Activated T-cell treated with anti-CD3 and anti-CD28 coated beads for 4 hours (primary cell): ENCODE measurements at places on chromosomes 4 and X.
A peak's percentile ranks its signal among the peaks of the same experiment; 100 is the strongest.

- no peak for DNase-seq
Observed at GRCh38 chr4:8050555-8051206, 107.9 kb downstream of the ABLIM2 start.

GRCh38 chrX:17038277-17038676 lies 91.8 kb downstream of the REPS2 start:
- DNase-seq, result no peak

DNA sequence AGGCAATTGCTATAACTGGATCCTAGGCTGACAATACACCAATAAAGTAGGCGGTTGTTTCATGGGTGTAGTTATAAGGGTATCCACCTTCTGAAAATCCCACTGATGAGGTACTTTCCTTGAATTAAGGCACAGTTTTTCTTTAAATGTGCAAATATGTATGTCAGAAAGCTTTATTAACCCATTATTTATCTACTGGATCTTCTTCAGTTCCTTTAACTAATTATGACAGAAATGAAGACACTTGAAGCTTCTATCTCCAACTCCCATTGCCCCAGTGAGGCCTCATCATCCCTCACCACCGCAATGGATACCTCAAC lies 159.6 kb upstream of the KLF3 start:
- no peak for DNase-seq

DNA sequence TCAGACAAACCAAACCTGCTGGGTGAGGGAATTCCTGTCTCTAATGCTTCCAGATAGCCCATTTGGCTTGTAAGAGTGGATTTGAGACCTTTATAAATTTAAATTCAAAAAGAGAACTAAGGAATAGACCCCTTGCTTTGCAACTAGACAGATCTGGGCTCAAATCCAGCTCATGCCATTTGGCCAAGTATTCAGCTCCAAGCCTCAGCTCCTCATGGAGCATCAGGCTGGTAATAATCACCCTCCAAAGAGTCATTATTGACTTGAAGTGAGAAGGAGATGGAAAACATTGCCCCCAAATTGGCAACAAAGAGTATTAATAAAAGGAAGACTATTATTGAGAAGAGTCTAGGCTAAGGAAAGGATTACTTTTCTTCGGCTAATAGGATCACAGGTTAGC lies 134.7 kb downstream of the PDE5A start:
- DNase-seq, result no peak

GRCh38 chr4:14917298-14917633 lies 85.0 kb upstream of the CPEB2 start:
- DNase-seq, result no peak

DNA sequence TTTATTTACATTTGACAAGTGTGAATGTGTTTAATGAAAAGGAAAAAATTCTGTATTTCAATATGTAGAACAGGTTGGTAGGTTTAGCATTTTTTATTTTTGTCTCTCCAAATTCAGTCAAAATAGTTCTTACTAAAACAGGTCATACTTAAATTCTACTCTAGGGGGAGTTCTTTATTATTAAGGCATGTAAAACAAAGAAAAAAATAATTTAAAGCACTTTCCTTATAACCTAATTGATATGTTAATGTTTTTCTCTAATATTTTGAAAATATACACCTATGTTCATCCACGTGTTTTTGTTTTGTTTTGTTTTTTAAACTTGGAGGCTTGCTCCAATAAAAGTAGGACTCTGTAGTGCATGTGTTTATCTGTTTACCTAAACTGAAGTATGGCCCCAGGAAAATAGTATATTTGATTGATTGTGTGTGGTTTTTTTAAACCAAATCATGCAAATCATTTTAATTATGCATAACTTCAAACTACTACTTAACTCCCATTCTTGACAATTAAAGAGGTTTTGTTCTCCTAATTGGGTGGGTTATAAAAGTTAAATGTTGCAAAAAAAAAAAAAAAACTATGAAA lies 562.7 kb downstream of the RPA4 start:
- DNase-seq, result no peak

GRCh38 chr4:99403380-99404184 lies 31.6 kb downstream of the ADH7 start:
- DNase-seq, result no peak

GRCh38 chrX:142249721-142250120 lies 44.6 kb upstream of the MAGEC2 start:
- no peak for DNase-seq

GRCh38 chr4:2831611-2832308 lies 11.9 kb upstream of the ADD1 start:
- DNase-seq, result no peak

DNA sequence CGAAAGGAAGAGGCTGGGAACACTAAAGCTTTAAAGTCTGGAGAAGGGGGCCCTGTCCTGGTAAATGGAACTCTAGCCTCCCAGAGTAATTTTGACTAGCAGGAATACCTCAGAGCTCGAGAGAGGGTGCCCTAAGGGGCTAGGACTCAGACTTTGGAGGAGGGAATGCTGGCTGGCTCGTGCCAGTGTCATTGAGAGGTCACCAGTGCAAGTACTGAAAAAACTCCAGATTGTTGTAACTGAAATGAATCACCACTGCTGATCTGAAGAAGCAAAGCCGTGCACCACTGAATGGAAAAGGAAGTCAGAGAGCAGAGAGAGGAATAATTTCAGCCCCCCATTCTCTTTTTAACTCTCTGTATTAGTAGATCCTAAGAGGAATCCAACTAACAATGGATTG lies 690.2 kb downstream of the FAT4 start:
- no peak for DNase-seq

GRCh38 chrX:88135735-88136134 lies 611.3 kb upstream of the CPXCR1 start:
- DNase-seq, result no peak

DNA sequence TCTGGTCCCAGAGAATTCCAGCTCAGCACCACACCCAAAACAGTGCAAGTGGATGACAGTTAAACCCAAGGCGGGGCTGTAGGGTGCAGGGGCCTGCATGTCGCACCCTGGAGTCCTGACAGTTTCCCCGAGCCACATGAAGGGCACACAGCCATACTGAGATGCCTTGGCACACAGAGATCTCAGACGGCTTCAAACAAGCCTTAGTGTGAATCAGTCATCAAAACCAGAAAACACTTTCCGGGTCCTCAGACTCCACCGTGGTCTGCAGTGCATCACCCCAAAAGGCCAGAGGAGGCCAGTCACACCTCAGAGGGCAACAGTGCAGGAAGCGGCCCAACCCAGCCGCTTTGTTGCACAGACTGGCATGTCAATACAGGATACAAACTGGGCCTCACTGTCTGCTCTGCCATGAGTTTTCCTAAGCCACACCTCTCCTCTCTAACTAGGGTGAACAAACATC lies 64.6 kb upstream of the ENPP6 start:
- no peak for DNase-seq

GRCh38 chrX:102129473-102129872 lies 4.0 kb downstream of the TCEAL2 start:
- no peak for DNase-seq

GRCh38 chr4:35925806-35926205 lies 318.5 kb downstream of the ARAP2 start:
- DNase-seq, result no peak

- peak; percentile 41 for DNase-seq
Observed at GRCh38 chrX:107678957-107679740, 50.8 kb downstream of the PRPS1 start.

- DNase-seq, result no peak
Observed at GRCh38 chrX:39693298-39693697, 404.5 kb downstream of the BCOR start.

DNA sequence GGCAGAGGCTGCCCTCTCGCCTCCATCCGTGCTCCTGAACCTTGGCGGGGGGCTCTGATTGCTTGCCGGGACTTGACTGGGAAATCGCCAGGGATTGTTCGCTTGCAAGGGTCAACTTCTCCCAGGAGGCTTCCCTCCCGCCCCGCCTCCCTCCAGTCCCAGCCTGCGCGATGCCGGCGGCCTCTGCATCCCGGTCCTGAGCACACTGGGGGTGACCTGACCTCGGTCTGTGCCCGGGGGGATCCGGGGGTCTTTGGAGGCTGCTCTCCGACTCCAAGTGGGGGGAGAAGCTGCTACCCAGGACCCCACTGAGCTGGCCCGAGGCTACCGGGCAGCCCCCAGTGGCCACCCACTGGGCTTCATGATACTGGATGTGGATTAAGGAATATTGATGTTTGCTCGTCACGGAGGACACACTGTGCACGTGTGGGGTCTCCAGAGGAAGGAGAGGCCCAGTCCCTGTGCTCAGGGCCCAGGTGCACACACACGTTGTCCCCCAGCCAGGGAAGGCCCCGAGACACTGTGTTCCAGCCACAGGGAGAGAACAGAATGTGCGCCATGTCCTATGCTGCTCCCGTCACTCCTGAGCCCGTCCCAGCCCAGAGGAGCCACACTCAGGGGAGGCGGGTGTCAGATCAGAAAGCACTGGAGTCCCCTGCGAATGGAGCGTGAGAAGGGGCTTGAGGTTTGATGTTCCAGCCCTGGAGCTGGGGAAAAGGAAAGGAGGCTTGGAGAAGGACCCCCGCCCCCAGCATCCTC lies 55.9 kb upstream of the NKX1-1 start:
- no peak for DNase-seq

GRCh38 chrX:95505721-95506120 lies 1178.9 kb upstream of the DIAPH2 start:
- DNase-seq, result no peak

DNA sequence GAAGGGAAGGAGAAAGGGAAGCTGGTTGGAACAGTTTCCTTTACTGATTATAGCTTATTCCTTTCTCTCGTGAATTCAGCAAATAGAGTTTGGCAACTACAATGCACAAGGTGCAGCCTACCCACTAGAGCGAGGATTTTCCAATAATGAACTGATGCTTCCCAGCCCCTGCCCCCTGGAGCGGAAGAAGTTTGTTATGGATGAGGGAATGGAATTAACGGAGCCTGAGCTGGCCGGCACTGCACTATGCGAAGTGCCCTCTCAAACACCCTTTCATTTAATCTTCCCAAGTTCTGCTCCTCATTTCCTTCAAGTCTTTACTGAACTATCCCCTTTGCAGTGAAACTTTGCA lies 42.5 kb upstream of the CBR4 start:
- DNase-seq, result no peak

DNA sequence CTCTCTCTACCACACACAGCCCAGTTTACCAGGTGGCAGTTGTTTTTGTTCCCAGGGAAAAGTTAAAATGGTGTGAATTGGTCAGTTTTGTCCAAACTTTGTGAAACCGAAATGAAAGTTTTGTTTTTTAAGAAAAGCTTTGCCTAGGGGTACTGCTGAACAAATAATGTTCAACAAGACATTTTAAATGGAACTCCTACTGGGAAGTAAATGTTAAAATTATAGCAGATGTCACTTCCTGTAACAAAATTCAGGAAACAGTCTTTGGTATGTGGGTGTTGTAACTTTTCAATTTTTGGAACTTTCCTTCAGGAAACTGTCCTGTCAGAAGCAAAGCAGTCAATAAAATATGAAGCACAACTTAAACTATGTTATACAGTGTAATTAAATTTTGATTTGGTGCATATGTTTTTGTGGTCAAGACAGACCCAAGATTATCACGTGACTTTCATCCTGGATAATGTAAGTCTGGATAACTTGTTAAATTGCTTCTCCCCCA lies 79.5 kb downstream of the AFF1 start:
- DNase-seq, result no peak

DNA sequence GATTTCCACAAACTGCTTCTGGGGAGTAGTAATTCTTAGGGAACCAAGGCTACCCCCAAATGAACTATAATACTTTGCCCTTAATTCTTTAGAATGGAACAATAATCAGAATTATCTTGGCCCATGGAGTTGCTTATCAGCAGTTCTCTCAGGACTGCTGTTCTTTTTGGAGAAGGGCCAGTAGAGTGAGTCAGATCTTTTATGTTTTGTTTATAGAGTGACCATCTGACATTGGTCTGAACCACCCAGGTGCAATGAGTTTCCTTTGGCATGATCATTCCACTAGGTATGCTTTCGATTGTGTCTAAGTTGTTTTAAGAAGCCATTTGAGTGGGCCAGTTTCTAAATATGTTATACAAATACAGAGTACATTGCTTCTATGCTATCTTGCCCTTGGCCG lies 31.8 kb downstream of the PRRG1 start:
- no peak for DNase-seq

DNA sequence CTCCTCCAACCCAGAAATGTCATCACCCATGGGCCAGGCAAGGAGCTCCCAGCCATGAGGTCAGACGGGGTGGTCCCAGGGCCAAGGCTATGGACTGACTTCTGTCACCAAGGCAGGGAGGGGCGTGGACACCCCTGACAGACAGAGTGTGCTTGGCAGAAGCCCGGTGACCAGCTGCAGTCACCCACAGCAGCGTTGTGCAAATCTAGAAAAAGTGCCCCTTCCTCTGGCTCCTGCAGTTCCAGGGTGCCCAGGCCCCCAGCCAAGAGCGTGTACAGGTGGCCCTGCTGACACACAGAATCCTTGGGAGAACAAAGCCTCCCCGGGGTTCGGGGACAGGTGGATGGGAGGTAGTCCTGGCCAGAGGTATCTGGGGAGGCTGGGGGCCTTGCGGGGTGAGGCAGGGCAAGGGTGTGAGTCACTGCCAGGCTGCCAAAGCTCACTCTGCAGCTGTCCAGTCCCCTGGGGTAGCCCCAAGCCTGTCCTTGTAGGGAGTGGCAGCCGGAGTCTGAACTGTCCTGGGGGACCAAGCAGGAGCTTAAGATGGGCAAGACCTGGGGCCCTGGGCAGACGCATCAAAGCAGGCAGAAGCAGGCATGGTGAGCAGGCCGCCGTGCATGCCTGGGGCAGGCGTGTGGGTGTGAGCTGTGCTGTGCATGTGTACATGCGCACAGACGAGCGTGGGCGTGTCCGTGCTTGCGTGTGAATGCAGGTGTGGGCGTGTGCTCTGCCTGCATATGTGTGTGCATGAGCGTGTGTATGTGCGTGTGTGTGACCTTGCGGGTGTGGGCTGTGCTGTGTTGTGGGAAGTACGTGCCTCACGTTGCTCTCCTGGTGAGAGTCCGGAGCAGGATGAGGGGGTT lies 3.3 kb downstream of the MYL5 start:
- DNase-seq, result no peak
